ENCODE measurements at places on chromosomes 5 and 9.

DNA sequence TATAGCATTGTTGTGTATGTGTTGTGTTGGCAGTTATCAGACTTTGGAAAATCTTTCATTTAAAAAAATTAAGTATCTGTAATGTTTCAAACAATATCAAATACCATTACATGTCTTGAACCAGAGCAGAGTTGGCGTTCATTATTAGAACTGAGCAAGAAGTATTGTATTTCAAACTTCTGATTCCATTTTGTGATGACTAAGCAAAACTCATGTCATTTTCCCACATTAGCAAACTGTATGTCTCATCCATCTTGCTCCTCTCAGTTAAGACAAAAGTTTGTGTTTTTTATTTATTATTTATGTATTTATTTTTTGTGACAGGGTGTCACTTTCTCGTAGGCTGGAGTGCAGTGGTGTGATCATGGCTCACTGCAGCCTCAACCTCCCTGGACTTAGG is 4.6 kb upstream of the RASEF start:
- DNase-seq, result no peak

DNA sequence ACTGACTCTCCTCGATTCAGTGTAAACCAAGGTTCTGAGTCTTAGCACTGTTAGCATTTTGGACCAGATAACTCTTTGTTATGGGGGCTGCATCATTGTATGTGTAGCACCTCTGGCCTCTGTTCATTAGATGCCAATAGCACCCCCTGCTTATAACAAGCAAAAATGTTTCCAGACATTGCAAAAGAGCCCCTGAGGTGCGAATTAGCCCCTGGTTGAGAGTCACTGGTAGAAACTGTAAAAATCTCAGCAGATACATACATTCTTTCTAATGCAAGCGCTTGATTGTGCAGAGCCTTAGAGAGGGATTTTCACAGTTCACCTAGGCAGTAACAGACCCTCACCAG is 2.8 kb downstream of the ADRB2 start:
- no peak for DNase-seq

GRCh38 chr9:4583001-4583400 is 79.1 kb upstream of the PLPP6 start:
- no peak for DNase-seq

DNA sequence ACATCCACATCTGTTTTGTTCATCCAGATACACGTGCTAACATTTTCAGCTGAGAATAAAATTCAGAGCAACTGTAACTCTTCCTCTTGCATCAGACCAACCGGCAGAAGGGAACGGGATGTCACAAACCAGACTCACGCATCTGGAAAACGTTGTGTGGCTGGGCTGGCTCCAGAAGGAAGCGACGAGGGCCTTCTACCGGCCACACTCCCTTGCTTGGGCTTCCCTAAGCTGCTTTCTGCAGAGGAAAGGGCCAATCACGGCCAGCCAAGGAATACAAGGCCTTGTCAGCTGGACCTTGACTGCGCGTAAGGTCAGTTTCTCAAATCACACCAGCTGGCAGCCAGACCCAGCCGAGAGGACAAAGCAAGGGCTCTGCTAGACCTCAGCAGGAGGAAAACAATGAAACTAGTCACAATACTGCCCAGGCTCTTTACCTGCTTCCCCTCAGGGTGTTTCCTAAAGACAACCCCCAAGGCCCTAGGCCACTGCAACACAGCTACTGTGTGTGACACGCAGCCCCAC is 106.1 kb downstream of the THBS4 start:
- peak; percentile 90 for DNase-seq

DNA sequence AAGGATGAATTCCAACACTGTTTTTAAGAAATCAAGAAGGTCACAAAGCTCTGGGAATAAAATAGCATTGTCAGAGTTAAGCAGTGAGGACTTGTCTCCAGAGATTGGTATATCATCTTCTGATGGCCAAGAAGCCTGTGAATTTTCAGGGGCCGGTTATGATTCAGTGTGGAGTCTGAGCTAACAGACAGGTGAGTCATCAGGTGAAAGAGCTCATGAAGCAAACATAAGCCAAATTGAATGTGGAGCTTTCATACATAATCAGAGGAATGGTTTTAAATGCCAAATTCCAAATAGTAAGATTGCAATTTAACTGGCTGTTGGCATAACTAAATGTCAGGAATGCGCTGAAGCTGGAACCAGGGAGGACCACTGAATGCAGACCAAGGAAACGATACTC is 494.2 kb downstream of the MTRR start:
- DNase-seq, result no peak

DNA sequence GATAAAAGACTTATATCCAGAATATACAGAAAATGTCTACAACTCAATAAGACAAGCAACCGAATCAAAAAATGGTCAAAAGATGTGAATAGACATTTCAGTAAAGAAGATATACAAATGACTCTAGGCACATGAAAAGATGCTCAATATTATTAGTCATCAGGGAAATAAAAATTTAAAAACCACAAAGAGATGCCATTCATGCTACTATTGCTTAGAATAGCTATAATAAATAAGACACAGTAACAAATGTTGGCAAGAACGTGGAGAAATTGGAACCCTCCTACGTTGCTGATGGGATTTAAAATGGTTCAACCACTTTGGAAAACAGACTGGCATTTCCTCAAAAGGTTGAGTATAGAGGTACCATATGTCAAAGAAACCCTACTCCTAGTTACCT is 39.8 kb downstream of the POLK start:
- no peak for DNase-seq

DNA sequence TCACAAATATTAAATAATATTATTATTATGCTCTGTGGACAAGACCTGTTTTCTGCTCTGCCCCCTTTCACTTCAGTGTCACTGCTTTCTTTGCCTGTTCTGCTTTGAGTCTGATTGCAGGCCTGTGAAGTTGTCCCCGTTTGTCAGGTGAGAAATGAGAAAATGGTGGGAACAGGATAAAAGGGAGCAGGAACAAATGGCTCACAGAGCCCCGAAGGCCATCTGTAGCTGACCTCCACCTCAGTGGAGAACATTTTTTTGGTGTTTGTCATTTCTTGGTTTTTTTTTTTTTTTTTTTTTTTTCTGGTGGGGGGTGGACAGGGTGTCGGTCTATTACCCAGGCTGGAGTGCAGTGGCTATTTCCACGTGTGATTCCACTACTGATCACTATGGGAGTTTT is 13.2 kb upstream of the S100Z start:
- DNase-seq, result no peak

GRCh38 chr5:149363358-149363757 is 5.5 kb downstream of the PCYOX1L start:
- DNase-seq, result peak; percentile 65

GRCh38 chr9:109342878-109343277 is 22.0 kb upstream of the EPB41L4B start:
- DNase-seq, result no peak

DNA sequence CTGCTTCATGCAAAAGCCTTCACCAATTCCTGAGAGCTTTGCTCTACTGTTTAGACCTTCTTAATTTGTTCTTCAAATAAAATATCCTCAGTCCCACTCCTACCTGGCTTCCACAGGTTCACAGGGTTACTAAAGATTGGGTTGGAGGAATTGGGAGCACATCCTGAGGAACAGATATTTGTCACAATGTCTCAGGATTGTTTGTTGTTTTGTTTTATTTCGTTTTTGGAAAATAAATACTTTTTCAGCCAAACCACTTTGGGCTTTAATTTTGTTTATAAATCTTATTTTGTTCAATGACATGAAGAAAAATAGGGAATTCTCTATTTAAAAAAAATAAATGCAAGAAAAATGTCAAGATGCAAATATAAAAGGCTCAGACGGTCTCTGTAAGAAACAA is 249.0 kb downstream of the MEF2C start:
- no peak for DNase-seq

- DNase-seq, result no peak
Measured at GRCh38 chr9:92349771-92350739, 24.3 kb downstream of the CENPP start.

GRCh38 chr9:75683591-75683990 is 206.9 kb upstream of the PCSK5 start:
- no peak for DNase-seq

DNA sequence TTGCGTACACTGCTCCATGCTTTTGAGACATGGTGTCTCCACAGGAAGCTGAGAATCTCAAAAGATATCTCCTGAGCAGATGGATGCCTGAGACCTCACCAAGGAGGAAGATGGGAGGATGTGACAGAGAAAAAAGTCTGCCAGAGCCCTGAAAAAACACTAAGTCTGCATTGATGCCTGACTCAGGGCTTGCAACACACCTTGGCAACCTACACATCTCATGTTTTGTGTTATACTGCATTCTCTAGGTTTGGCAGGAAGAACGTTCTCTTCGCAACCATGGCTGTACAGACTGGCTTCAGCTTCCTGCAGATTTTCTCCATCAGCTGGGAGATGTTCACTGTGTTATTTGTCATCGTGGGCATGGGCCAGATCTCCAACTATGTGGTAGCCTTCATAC is 19.2 kb downstream of the SLC22A4 start:
- DNase-seq, result no peak

GRCh38 chr9:84512493-84512892 is 157.0 kb upstream of the NTRK2 start:
- DNase-seq, result no peak

DNA sequence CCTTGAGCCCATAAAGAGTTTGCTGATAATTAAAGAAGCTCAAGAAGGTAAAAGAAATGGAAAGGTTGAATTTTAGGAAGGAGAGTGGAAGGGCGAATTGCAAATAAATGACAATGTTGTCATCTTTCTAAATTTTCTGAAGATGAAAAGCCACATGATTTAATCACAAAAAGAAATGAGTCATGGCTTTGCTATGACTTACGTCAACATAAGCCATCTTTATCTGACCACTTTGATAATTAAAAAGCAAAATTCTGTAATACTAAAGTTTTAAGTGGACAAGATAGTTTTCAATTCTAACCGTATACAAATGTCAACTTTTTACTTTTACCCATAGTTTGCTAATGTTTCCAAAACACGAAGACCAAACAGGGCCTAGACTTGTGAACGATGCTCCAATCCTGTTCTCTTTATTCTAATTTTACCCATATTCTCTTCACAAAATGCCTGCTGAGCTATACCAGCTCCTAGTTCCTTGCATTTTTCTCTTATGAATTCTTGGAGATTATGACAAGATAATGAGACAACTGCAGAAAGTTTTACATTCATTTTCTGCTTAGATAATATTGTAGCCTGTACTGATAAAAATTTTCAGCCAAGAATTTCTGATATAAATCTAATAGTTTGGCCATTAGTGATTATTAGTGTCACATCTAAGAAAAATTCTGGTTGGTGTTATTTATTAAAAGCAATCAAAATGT is 21.8 kb upstream of the PRUNE2 start:
- no peak for DNase-seq

GRCh38 chr9:77017505-77017894 is 2.0 kb upstream of the FOXB2 start:
- no peak for DNase-seq

DNA sequence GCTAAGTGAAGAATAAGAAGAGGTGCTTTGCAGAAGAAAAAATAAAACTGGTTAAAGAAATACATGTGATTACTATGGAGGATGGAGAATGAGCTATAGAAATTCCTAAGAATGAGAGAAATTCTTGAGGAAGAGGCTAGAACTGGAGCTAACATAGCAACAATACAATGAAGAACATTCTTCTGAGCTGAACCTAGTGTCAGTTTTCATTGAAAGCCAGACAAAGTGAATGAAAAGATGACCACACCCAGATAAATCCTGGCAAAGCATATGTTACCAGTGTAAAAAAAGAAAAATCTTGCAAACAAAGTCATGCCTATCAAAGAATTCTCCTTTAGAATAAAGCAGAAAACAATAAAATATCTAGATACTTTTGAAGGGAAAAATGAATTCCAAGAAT is 39.6 kb downstream of the SGCD start:
- DNase-seq, result no peak

DNA sequence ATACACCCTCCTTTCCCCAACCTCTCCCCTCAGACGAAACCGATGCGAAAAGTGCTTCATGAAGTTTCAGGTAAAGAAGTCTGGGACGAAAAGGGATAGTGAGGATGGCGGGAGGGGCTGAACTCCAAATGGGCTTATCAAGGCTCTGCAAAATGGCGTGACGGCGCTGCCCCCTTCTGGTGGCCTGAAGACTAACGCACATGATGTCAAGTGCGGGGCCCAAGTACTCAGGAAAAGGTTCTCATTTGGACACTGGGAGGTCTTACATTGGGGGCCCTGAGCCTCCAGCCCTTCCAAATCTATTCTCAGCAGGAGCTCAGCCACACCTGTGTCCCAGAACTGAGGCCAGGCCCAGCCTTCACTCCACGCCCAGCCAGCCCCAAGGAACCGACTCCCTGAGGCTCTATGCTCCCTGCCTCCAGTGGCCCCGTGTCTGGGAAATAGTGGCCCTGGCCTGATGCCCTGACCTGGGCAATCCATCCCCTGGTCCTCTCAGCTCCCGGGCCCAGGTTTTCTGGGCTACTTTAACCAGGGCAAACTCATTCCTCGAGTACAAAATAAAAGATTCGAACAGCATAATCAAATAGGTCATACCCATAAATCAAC is 119.9 kb downstream of the KCNIP1 start:
- peak; percentile 70 for DNase-seq

- DNase-seq, result no peak
Measured at GRCh38 chr9:86349271-86349670, 4.9 kb downstream of the TUT7 start.

DNA sequence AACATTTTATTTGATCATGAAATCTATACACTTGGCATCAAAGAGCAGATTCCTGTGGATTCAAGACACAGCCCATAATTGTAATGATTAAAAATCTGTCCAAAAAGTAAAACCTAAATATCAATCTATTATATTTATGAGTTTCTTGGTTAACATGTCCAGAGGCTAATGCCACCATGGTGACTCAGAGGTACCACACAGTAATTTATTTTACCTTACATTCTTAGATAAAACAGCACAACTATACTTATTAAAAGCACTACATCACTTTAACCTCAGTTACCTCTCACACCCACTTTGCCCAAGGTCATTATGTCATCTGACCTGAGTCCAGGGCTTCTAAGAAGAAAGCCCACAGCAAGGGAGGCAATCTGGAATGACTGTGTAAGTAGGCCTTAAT is 519.2 kb downstream of the RASEF start:
- no peak for DNase-seq

DNA sequence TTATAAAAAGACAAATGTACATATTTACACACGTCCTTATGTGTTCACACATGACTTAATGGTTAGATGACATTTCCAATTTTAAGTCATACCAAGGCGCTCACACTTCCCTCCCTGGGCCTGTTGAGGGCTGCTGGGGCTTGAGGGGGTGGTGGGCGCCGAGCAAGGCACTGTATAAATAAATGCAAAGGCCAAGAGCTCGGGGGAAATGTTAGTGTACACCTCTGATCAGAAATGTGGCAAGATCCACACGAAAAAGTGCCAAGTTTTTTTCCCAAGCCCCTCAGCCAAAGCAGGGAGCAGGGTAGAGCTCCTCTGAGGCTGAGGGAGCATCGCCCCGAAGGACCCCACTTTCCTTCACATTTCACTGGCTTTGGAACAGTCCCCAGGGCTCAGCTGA is 7.5 kb downstream of the IRF1 start:
- DNase-seq, result no peak

Data from inflammatory macrophage (primary cell).